Esophagus muscularis mucosa (tissue), 4 donors: ENCODE measurements at places on chromosomes 1 and 21. TPM values are rescaled to one million over a fixed set of nuclear protein-coding genes. Genes with fewer than 3 reads are reported as not detected.

- DNase-seq = no peak
- H3K27me3 ChIP-seq = no peaks in the 10 kb centered on the region
- no peak overlapping the region for H3K4me3 ChIP-seq
- peaks cover 2% of the 10 kb centered on the region for H3K4me1 ChIP-seq
- peaks cover 4% of the 10 kb centered on the region for H3K36me3 ChIP-seq
Measured at GRCh38 chr1:6093611-6094010, 47.9 kb downstream of the KCNAB2 start.

- no peaks in the 10 kb centered on the region for H3K27me3 ChIP-seq
- no peak for DNase-seq
- no peak overlapping the region for H3K27ac ChIP-seq
- H3K4me3 ChIP-seq = no peak overlapping the region
- no peaks in the 10 kb centered on the region for H3K36me3 ChIP-seq
Measured at GRCh38 chr1:110481968-110482623, 31.1 kb downstream of the PROK1 start.

CBR3 gene
- 13.9 TPM for total RNA-seq

- no peak overlapping the region for H3K4me3 ChIP-seq
- H3K27me3 ChIP-seq = no peaks in the 10 kb centered on the region
- DNase-seq = no peak
- H3K36me3 ChIP-seq = no peaks in the 10 kb centered on the region
- H3K27ac ChIP-seq = no peak overlapping the region
Measured at GRCh38 chr1:49651136-49651535, 372.6 kb downstream of the AGBL4 start.

DNA sequence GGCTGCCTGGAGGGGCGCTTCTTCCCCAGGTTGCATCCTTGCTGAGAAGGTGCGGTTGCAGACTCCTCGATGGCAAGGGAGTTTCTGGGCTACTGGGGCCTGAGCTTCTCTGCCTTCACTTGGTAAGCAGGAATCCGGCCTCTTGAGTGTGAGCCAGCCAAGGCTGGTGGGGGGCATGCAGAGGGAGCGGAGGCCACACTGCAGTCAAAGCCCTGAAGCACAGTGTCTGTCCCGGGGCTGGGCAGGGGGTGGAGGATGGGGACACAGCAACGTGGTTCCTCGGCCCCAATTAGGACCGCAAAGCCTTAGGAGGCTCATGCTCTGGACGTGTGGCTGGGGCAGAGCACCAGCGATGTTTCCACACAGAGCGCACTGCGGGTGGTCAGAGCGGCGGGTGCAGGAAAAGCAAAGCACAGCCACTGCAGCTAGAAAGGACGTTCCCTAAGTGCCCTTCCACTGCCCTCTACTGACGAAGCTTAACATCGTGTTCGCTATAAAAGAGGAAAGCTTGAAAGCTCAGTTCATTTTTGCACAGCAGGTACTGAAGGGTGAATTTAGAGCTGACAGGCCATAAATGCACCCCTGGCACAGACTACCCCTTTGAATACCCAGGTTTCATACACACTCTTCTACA lies 60.7 kb upstream of the COG2 start:
- H3K4me1 ChIP-seq = no peaks in the 10 kb centered on the region
- H3K4me3 ChIP-seq = no peak overlapping the region
- DNase-seq = no peak
- H3K27me3 ChIP-seq = peaks cover 18% of the 10 kb centered on the region
- H3K36me3 ChIP-seq = no peaks in the 10 kb centered on the region

GRCh38 chr1:19650416-19651140 lies 6.5 kb downstream of the NBL1 start:
- H3K36me3 ChIP-seq = peaks cover 12% of the 10 kb centered on the region
- H3K27ac ChIP-seq = peak overlapping the region; percentile 99
- H3K27me3 ChIP-seq = no peaks in the 10 kb centered on the region
- no peak for DNase-seq

- H3K4me3 ChIP-seq = no peak overlapping the region
- no peak for DNase-seq
- peaks cover 17% of the 10 kb centered on the region for H3K36me3 ChIP-seq
- no peaks in the 10 kb centered on the region for H3K27me3 ChIP-seq
- no peak overlapping the region for H3K27ac ChIP-seq
Measured at GRCh38 chr1:193265716-193266115, 79.3 kb upstream of the B3GALT2 start.

DNA sequence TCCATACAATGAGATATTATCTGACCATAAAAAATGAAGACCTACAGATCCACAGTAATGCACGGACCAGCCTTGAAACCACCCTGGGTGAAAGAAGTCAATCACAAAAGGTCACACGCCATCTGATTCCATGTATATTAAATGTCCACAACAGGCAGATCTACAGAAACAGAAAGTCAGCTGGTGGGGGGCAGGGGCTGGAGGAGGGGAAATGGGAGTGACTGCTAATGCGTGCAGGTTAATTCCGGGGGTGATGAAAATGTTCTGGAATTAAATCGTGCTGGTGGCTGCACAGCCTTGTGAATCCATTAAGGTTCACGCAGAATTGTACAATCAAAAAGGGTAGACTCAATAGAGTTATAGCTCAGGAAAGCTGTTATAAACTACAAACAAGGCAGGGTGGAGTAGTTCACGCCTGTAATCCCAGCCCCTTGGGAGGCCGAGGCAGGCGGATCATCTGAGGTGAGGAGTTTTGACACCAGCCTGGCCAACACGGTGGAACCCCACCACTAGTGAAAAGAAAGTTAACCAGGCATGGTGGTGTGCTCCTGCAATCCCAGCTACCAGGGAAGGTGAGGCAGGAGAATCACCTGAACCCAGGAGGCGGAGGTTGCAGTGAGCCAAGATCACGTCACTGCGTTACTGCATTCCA lies 32.3 kb downstream of the ACOT7 start:
- no peaks in the 10 kb centered on the region for H3K36me3 ChIP-seq
- H3K27ac ChIP-seq = no peak overlapping the region
- no peak for DNase-seq
- peaks cover 35% of the 10 kb centered on the region for H3K4me1 ChIP-seq

DNA sequence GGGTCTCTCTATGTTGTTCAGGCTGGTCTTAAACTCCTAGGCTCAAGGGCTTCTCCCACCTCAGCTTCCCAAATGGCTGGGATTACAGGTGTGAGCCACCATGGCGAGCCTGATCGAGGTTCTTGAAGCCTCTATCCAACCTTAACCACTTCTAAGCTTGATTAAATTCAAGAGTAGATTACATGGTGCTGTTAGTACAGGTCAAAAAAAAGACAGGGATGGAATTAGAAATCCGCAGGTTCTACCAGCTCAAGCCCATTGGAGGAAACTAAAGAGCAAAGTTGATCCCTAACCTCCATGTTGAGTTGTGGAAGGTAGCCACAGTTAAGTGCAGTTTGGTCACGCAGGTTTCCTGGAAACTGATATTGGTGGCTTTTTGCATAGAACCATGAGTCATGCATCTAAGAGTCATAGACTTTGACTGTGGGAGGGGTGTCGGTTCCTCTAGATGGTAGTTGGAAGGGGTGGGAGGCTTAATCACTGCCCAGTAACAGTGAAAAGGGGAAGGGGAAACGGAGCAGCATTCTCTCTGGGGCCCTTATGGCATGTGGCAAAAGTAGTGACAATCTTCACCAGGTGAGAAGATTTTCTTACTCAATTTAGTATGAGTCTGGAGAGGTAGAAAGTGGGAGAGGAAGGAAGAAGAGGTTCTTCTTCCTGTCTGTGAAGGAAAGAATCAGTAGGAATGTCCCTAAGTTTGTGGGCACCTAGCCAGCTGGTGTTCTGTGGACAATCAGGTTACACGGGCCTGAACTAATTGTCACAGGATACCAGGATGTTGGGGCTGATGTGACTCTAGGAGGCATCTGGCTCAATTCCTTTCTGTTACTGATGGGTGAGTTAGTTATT lies 7.0 kb downstream of the CD53 start:
- DNase-seq = no peak
- H3K4me1 ChIP-seq = no peaks in the 10 kb centered on the region
- no peaks in the 10 kb centered on the region for H3K27me3 ChIP-seq
- no peak overlapping the region for H3K27ac ChIP-seq
- no peaks in the 10 kb centered on the region for H3K36me3 ChIP-seq
